ENCODE measurements at places on chromosomes 2 and 18. TPM values are rescaled to one million over a fixed set of nuclear protein-coding genes. Genes with fewer than 3 reads are reported as not detected.

DNA sequence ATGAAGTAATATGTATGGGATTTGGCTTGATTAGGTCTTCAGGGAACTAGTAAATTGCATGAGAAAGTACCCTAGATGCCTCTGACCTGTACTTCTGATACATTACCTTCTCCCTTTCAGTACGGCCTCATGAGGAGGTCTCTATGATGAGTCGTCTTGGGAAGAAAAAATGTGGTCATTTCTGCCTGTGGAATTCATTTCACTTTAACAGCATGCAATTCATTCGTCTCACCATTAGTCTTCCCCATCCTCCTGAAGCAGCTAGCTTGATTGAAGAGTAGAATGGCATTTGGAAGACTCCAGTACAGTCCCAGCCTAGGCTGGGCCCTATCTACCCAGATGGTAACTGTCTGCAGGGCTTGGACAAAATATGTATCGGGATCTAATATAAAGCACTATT is 52.2 kb downstream of the TMX3 start:
- no peak overlapping the region for H3K27ac ChIP-seq
- H3K36me3 ChIP-seq = no peaks in the 10 kb centered on the region
- H3K27me3 ChIP-seq = no peaks in the 10 kb centered on the region
- H3K4me3 ChIP-seq = no peak overlapping the region
- peak; percentile 31 for DNase-seq
- no peaks in the 10 kb centered on the region for H3K4me1 ChIP-seq

DNA sequence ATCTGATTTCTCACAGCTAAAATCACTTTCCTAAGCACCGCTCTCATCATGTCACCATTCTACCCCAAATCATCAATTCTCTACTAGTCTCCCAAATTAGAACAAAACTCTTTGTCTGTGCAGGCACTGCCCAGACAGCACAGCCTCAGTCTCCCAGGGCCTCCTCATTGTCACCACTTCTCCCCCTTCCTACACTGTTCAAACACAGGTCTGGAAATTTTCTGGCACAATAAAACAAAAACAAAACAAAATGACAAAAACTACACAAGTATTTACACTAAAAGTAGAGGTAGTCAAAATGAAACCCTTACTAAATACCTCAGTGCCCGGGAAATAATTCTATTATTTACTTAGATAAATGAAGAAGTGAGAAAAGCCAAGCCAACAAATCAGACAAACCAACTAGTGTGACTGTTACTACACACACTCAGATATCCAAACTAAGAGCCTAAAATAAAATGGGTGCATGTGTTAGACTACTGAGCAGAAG is 156.2 kb upstream of the DNMT3A start:
- no peak overlapping the region for H3K27ac ChIP-seq
- no peaks in the 10 kb centered on the region for H3K4me1 ChIP-seq
- no peaks in the 10 kb centered on the region for H3K36me3 ChIP-seq
- DNase-seq = no peak

DNA sequence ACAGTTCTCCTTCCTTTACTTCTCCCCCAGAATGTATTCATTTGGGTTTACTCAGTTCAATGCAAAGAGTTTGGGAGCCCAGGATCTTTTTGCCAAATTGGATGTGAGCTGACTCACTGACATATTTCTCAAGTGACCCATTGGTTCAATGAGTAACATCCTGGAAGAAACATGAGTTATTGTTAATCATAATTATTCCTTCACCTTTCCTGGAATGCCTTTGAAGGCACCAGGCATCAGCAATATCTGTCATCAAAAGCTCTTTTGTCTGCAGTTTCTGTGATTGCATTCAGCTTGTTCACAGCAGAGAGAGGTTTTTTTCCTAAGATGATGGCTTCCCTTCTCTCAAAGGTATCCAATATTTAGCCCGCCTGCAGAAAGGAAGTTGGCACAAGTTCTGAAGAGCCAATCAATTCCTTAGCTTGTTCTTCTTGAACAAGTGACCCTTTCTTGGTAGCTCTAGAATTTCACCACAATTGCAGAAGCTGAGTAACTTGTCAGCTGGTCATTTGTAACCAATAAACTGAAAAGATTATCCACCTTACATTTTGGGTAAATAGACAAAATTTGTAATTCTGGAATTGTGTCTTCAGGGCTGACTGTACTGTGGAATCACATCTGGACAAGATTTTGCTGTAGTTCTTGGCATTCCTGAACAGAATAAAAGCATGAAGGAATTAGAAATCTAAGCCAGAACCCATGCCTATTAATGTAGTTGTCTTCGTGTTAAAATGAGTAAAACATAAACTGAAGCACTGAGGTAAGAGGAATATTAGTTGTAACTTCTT is 72.2 kb upstream of the TMEM17 start:
- no peaks in the 10 kb centered on the region for H3K4me1 ChIP-seq
- DNase-seq = no peak
- no peaks in the 10 kb centered on the region for H3K36me3 ChIP-seq
- H3K27ac ChIP-seq = no peak overlapping the region

DNA sequence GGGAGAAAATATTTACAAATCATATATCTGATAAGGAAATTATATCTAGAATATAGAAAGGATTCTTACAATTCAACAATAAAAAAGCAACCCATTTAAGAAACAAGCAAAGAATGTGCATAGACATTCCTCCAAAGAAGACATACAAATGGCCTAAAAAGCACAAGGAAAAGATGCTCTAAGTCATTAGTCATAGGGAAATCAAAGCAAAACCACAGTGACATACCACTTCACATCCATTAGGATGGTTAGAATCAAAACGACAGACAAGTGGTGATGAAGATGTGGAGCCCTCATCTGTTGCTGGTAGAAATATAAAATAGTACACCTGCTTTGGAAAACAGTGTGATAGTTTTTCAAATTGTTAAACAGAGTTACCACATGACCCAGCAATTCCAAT is 48.2 kb downstream of the MAPRE2 start:
- no peaks in the 10 kb centered on the region for H3K36me3 ChIP-seq
- H3K4me3 ChIP-seq = no peak overlapping the region
- peaks cover 28% of the 10 kb centered on the region for H3K4me1 ChIP-seq
- H3K27me3 ChIP-seq = no peaks in the 10 kb centered on the region
- DNase-seq = no peak

Gene C2orf80
- total RNA-seq = not detected

Gene KIAA2012
- not detected for total RNA-seq

Gene OTOF
- total RNA-seq = not detected

Data from cardiac muscle cell (in vitro differentiated cells and primary cell).